ENCODE measurements at places on chromosomes 7 and 10.

DNA sequence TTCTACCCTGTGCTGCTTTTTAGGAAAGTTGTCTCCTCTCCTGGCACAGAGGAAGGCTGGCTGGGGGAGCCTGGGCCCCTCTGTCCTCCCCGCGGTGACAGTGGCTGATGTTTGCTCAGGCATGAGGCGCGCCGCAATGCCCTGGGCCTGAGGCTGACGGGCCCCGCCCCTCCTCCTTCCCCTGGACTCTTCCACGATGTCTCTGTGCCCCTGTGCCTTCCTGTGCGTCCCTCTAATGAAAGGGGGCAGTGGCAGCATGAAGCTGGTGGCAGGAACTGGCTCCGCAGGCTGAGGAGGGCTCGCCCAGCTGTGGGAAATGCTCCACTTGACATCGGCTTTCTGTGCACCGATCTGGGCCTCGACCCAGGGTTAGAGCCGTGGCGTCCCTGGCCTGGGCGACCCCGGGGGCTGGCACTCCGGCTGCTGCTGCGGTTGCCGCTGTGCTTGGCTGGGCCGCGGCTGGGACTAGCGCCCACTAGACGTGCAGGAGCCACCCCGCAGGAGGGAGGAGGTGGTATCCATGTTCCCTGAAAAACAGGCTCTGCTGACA lies 67.9 kb downstream of the ZNF680 start:
- DNase-seq = no peak

GRCh38 chr10:130337305-130337640 lies 201.1 kb downstream of the GLRX3 start:
- DNase-seq = no peak

GRCh38 chr7:70855373-70855772 lies 276.6 kb upstream of the GALNT17 start:
- DNase-seq = no peak

- peak; percentile 37 for DNase-seq
Observed at GRCh38 chr10:26790221-26790995, 70.3 kb downstream of the ABI1 start.

DNA sequence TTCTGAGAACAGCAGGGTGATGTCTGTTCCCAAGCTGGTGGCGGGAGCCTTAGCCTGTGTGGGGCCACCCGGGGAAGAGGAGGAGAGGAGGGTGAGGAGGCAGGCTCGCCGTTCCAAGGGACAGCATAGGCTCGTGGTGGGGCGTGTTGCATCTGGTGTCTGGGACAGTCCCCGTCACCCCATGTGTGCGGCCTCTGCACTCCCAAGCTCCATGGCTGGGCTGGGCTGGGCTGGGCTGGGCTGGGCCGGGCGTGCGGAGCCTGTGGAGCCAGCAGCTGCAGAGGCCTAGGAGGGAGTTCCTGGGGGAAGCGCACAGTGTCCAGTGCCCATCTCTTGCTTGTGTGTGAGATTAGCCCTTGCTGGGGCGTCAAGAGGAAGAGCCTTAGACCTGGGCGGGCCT lies 20.9 kb upstream of the TTYH3 start:
- no peak for DNase-seq

GRCh38 chr7:29084832-29085231 lies 61.5 kb downstream of the CPVL start:
- no peak for DNase-seq

DNA sequence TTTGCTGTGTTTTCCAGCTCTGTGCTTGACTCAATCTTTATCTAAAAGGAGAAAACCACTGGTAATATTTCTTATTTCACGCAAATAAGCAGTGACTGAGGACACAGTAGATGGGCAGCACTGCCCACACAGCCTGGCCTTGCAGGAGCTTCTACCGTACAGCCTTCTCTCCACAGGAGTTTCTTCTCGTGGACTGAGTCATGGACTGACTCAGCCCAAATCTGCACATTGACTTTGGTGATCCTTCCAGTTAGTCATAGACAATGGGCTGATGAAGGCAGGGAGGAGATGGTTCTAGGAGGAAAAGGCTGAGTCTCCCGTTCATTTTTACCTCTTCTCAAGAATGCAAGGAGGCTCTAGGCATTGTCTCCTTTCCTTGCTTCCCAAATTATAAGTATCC lies 200.7 kb downstream of the RAPGEF5 start:
- peak; percentile 61 for DNase-seq

DNA sequence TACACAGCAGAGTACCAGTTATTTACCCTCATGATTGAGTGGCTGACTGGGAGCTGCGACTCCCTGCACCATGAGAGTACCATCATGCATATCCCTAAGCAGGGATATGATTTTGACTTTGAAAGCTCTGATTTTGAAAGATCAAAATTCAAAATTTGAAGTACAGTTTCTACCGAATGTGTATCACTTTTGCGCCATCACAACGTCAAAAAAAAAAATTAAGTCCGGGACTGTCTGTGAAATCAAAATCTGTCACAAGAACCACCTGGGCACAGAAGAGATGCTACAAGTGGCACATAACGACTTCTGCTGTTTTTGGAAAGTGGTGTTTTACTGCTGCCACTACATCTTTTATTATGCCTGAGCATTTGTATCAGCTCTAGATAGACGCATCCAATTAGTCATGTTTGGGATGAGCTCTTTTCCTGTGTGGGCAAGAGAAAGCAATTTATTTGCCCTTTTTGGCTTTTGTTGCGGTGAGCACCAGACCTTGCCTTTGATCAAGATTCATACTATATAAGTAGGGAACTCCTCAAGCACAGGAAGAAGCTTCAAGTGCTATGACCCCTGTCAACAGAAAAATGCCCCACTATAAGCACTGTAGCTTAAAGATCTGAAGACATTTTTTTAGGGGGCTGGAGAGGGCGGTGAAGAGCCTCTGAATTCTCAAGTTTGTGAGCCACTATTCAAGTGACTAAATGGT lies 10.7 kb downstream of the MTPN start:
- no peak for DNase-seq

- DNase-seq = no peak
Observed at GRCh38 chr10:85659331-85659730, 707.3 kb downstream of the GRID1 start.

- no peak for DNase-seq
Observed at GRCh38 chr10:8445353-8445752, 390.9 kb downstream of the GATA3 start.

GRCh38 chr7:138945154-138945553 lies 36.0 kb downstream of the KIAA1549 start:
- no peak for DNase-seq

All from stromal cell of bone marrow (primary cell).